ENCODE measurements at places on chromosomes 11 and 22.
A peak's percentile ranks its signal among the peaks of the same experiment; 100 is the strongest.

- no peak for DNase-seq
Measured at GRCh38 chr11:33887886-33888285, 4.0 kb downstream of the LMO2 start.

DNA sequence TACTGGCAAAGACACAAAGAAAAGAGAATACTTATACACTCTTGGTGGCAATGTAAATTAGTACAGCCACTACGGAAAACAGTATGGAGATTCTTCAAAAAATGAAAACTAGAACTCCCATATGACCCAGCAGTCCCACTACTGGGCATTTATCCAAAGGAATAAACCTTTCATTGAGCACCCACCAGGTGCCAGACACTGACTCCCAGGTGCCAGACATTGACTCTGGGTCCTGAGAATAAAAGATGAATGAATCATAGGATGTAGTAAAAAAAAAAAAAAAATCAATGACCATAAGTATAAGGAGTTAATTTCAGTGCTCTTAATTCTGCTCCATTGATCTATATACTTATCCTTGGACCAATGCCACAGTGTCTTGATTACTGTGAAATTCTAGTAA, 28.2 kb downstream of the HEPHL1 start:
- no peak for DNase-seq

DNA sequence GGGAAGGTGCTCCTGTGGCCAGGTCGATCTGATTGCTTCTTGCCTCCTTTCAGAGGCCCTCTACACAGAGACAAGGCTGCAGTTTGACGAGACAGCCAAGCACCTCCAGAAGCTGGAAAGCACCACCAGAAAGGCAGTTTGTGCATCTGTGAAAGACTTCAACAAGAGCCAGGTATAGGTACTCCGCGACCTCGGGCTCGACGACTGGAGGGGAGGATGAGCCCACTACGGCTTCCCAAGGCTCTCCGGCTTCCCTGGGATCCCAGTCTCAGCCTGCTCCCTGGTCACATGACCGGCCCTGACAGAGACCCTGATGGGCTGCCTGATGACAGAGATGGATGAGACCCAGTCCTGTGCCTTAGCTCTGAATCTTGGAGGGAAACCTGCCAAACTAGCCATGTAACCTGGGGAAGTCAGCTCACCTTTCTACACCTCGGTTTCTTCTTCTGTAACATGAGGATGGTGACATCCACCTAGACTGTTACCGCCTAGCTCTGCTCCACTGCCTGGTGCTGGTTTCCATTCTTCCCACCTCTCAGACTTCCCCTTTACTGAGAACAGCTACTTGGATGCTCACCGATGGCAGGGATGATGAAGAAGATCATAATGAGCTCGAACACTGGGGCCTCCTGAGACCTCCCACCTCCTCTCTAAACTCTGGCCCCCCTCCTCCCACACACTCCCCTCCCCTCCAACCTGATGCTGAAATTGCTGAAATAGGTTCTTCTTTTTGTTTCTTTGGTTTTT, 8.9 kb downstream of the RIBC2 start:
- DNase-seq: no peak

GRCh38 chr11:88535916-88536547, 198.5 kb upstream of the CTSC start:
- DNase-seq: no peak

DNA sequence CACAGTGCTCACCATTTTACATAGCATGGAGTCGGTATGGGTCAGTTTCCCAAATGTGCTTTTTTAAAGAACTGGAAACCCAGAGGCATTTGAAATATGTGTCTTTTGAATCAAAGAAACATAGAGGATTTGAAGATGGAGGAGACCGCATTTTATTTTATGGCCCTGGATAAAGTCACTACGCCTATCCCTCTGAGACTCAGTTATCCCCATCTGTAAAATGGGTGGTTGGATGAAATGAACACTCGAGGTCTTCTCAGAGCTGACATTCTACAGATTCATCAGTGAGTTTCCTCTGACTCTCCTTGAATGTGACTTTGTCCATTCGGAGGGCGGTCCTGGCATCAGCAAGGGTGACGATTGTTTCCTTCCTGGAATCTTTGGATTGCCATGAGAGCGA, 135.1 kb downstream of the MIAT start:
- DNase-seq: no peak

DNA sequence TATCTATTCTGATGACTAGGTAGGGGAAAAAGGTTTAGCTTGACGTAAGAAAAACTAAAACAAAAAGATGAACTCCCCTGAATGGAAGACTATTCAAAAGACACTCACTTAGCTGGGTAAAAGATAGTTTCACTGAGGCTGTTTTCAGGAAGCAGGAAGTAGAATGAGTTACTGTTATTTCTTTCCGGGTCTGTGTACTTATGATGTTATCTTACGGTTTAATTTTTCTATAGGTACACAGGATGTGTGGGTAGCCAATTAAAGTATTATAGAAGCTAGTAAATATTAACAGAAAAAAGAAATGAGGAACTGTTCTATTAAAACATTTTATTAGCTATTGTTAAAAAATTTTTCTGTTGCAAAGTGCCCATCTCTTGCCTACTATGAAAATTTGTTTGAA, 45.8 kb upstream of the MMP7 start:
- peak; percentile 4 for DNase-seq

- DNase-seq: peak; percentile 56
Measured at GRCh38 chr11:57567515-57568329, at the start of gene UBE2L6. Gene UBE2L6, minus strand, starts transcription at chr11:57567672. Its CDS starts 61 bp downstream, at chr11:57567611.

DNA sequence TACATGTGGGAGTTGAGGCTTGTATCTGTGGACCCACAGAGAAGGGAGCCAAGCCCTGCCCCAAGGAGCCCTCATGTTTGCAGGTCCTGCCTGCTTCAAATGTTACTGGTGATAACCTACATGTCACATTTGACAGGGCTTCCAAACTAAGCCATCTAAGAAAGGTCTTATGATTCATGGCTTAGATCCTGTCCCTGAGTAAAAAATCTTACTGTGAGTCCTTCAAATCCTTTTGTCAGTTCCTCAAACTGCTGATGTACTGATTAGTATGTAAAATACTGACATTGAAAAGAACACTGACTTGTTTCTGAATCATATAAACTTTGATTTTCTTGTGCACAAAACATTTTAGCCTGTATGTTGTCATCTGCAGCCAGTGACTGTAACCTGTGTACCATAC, 1.0 kb upstream of the PANX1 start:
- DNase-seq: no peak

GRCh38 chr11:132099692-132100091, 729.3 kb downstream of the NTM start:
- no peak for DNase-seq

DNA sequence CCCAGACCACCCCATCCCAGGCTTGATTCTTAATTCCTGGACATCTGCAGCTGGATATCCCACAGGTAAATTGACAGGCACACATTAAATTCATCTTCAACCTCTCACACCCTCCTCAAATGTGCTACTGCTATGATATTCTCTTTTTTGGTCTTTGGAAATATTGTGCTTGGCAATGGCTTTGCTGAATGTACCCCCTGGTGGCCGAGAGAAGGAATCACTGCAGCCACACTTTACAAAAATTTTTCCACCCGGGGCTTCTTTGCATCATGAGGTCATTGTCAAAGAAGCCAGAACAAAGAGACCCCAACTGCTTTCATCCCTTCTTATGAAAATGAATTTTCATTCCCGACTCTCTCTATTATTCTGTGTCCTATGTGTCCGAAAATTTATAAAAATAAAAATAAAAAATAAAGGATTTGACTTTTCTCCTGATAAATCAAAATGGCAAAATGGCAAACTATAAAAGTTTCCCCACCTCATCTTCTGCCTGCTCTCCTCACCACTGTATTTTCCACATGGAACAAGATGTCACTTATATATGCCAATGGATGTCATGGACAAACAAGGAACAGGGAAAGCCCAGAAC, 15.0 kb upstream of the CYB5R2 start:
- DNase-seq: peak; percentile 21

DNA sequence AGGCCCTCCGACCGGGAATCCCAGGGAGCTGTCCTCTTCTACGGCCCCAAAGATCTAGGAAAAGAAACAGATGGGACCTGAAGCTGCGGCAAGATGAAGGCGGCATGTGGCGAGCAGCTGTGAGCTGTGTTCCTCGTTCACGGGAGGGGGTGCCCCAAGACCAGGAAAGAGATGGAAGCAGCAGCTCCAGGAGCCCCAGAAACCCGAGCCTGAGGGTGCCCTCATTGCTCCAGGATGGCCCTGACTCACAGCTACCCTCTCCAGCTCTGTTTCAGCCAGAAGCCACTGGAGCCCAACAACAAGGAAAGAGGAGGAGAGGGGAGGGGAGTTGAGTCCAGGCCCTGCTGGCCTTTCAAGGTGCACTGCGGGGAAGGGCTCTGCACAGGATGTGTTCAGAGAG, 23.7 kb upstream of the NAP1L4 start:
- no peak for DNase-seq

GRCh38 chr11:82802710-82803109, 69.0 kb upstream of the FAM181B start:
- no peak for DNase-seq

GRCh38 chr11:102840018-102840417, 3.4 kb downstream of the MMP3 start:
- DNase-seq: no peak

DNA sequence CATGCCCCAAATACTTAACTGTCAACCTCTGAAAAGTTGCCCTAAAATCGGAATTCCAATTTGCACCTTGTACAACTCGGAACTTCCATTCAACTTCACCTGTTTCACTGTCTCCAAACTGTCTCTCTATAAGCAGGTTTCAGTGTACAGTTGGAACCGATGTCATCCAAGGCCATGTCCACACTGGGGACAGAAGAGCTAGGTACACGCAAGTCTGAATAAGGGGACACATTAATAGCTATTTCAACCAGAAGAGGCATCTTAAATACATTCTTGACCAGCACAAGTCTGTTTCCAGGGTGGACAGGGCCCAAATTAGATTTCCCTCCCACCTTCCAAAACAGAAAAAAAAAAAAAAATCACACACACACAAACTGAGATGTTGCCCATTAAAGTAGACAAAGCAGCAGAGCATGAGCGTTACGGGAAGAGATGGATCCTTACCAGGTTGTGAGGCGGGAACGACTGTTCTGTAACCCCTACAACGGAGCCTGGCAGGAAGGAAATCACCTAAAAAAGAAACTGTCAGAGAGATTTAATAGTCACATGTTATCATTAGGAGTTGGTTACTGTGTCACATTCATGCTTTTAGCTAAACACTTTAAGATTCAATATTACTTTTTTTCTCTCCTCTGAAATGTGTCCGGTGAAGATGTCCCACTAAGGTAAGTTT, 1.7 kb downstream of the CREBZF start:
- DNase-seq: peak; percentile 55

- no peak for DNase-seq
Measured at GRCh38 chr11:2802389-2803185, 83.0 kb downstream of the CDKN1C start.

DNA sequence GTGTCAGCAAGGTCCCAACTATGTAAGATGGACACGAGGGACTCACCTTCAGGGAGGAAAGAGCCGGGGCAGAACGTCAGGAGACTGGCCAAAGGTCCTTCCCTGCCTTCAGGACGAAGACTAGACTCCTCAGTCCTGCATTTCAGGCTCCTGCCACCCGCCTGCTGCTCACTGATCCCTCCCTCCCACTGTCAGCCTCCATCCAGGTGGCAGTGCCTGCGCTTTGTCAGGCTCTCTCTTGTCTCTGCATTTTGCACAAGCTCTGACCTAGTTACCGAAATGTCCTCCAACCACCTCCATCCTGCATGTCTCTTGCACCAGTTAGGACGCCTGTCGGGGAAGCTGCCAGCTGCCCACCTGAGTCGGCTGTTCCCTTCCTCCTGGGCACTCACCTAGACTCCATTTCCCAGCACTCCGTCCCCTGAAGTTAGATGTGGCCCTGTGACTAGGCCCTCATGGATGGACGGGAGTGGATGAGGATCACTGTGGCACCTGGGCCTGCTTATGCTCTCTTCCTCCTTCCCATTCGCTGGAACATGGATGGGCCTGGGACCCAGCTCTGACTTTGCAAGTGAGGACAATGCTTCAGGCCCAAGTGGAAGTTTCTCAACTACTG, 8.0 kb downstream of the B3GNT6 start:
- no peak for DNase-seq

DNA sequence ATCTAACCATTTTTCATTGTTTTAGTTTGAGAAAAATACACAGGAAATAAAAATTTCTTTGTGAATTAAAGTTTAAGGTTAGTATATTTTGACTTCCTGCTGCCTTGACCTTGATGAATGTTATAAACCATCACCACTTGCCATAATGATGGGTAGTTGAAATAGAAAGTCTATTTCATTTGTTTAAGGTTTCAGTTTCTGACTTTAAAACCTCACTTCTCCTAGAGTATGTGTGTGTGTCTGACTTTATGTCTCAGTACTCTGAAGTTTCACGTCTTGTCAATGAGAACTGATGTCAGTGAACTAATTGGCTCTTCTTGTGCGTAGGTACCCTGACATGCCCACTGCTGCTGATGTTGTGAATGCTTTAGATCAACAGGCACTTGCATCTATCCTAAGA, 188.2 kb downstream of the METTL15 start:
- no peak for DNase-seq

DNA sequence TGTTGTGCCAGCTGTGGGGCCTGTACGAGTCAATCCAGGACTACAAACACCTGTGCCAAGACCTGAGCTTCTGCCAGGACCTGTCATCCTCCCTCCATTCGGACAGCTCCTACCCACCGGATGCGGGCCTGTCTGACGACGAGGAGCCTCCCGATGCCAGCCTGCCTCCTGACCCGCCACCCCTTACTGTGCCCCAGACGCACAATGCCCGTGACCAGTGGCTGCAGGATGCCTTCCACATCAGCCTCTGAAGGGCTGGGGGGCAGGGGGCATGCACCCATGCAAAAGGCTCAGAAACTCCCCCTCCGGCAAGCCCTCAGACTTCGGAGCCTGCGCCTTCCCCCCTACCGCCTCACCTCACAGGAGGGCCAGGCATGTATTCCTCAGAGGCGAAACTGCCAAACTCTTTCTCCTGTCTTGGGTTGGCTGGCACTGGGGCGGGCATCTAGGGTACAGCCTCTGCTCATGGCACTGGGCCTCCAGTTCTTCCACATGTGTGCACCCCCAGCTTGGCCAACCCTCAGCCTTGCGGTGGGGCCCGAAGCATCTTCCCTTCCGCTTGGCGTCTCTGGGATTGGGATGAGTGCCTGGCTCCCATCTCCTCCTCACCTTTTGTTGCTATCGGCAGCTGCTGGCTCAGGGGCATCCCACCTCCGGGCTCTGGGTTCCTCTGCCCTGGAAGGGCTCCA, 1.2 kb downstream of the FAM89B start:
- no peak for DNase-seq

GRCh38 chr11:44269369-44270351, 40.3 kb downstream of the ALX4 start:
- DNase-seq: no peak

DNA sequence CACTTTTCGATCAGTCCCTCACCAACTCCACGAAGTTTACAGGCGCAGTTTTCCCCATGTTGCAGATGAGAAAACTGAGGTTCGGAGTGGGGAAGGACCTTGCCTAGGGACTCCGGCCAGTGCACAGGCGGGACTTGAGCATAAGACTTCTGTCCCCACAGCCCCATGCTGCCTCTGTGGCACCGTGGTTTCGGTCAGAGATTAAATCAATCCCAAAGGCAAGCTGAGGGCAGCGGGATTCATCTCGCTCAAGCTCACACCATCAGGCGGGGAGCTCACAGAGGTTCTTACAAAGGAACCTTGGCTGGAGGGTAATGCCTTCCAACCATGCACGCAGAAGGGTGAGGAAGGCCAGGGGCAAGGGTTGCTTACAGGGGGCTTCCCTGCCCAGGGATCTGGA, 115.5 kb downstream of the PHF21B start:
- no peak for DNase-seq

- DNase-seq: no peak
Measured at GRCh38 chr11:13367115-13367514, 89.5 kb downstream of the BMAL1 start.

Data from CD4-positive, alpha-beta T cell treated with Interleukin-10 for 1 hour (primary cell).